ENCODE measurements at places on chromosomes 16 and 17.

- no peak for DNase-seq
These were observed 18.3 kb upstream of the TOM1L1 start for GRCh38 chr17:54882371-54882770.

DNA sequence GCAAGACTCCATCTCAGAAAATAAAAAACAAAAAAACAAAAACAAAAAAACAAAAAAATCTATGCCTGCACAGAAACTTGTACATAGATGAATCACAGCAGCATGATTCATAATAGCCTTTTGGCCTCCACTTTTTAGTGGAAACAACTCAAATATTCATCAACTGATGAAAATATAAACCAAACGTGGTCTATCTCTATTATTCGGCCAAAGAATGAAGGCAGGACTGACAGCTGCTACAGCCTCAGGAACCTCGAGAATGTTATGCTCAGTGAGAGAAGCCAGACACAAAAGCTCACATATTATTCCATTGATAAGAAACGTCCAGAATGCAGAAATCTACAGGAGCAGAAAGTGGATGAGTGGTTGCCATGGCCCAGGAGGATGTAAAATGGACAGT lies 19.8 kb downstream of the PPL start:
- no peak for DNase-seq

- DNase-seq: no peak
These were observed 119.6 kb upstream of the CHMP6 start for GRCh38 chr17:80872001-80872500.

DNA sequence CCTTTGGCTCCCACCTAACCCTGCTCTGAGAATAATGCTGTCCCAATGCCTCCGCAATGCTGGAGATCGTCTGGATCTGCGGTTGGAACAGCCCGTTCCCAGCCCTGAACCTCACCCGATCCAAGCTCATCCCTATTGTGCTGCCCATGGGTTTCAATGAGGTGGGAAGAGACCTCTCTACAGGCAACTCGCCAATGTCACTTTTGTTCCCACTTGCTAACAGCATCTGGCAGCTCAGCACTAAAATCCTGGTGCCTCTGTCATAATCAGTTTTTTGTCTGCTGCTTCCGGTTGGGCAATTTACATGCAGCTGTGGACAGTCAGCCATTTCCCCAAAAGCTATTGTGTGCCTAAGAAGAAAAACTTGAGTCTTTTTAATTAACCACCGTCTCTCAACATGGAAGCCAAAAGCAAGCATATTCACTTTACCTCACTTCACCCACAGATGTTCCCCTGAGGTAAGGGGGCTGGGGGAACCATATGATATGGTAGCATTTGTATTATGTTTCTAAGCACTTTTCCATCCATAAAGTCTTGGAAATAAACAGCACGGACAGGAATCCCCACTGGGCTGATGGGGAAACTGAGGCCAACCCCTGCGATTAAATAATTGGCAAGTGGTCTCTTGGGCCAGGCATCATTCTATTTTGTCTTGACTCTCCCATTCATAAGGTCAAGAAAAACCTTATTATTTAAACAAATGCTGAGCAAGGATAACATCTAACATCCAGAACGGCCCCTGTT lies 159.2 kb upstream of the CDH5 start:
- no peak for DNase-seq

- no peak for DNase-seq
These were observed 29.7 kb downstream of the ZFPM1 start for GRCh38 chr16:88482630-88483391.

DNA sequence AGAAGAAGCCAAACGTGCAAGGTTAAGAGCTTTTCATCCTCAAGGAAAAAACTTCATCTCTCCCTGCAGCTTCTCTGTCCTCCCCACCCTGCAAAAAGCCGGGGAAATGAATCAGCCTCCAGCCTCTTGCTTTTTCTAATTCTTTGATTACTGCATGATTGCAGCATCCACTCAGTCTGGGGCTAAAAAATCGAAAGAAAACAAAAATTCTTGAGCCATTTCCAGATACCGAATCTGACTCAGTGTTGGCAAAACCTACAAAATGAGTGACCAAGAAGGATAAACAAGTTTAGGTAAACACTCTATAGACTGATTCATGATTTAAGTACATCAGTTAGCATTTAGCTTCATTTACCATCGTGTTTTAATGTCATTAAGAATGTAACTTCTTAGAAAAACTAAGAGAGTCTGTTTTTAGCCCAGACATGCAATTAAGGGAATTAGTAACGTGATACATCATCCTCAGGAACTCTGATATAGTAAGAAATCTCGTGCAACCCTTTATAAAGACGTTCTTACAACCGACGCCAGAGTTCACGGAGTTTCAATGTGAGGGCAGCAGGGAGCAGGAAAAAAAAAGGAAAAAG lies 287.3 kb upstream of the FOXF1 start:
- no peak for DNase-seq

- DNase-seq: no peak
These were observed at the start of gene PRAC1 for GRCh38 chr17:48722201-48722907. TSS of gene PRAC1 (minus strand) at chr17:48722518. CDS start at chr17:48722392, 126 bp downstream.

DNA sequence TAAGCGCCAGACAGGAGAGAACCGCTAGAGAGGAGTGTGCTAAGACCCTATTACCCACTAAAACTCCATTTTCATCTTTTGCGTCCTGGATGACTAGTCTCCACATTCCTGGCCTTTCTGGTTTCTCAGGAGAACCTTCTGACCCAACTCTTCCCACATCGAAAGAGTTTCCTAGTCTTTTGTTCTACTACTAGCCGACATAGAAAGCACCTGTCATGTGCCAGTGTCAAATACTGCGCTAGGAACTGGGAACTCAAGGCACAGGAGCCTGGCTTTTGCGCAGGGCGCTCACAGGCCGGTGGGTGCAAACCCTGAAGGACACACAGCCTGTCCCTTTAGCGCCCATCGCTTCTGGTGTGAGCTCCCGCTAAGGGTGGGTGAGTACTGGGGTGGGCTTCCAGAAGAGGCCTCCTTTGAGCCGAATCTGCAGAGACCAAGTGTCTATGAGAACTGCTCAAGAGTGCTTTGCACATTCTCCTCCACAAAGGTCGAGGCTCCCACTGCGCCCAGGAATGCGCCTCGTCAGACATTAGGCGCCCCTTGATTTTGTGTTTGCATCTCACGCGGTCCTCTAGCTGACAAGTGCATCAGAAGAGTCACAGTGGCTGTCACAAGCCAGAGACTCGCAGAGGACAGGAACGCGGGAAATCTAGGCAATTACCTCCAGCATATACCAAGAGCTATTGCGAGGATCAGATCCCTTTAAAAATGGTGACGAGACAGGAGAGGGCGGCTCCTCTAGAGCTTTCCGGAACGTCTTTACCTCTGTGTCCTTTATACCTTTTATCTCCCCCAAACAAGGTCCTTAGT lies 2.0 kb upstream of the PSMB3 start:
- DNase-seq: no peak

DNA sequence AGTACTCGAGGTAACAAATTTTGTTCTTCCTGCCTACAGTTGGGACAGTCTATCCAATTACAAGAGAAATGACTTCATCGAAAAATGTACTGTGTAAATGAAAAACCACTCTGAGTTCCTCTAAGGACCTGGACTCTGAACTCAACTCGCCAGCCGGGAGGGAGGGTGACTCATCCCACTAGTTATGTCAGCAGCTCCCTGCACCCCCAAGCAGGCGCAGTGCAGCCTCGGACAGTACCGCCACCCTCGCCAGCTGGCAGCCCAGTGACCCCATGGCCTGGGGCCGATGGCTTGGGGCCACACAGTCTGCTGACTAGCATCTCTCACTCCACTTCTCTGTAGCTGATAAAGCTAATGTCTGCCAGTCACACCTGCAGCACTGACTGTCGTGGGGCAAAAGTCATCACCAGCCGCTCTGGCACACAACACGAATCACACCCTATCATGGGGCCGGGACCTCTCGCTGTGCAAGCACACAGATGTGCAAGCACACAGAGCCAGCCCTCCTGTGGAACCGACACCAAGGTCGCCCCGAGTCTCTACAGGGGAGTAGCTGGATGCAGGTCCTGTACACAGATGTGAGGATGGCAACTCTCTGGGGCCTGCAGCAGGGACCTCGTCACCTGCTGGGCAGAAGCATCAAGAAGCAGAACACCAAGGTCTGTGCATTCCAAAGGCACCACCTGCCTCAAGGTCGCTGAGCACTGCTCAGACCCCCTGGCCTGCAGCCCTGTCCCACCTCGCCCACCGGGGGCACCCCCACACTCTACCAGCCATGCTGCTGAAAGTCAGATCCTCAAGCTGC lies 5.7 kb downstream of the CSNK1D start:
- DNase-seq: no peak

GRCh38 chr17:63741143-63741407 lies 524 bp downstream of the STRADA start:
- no peak for DNase-seq

DNA sequence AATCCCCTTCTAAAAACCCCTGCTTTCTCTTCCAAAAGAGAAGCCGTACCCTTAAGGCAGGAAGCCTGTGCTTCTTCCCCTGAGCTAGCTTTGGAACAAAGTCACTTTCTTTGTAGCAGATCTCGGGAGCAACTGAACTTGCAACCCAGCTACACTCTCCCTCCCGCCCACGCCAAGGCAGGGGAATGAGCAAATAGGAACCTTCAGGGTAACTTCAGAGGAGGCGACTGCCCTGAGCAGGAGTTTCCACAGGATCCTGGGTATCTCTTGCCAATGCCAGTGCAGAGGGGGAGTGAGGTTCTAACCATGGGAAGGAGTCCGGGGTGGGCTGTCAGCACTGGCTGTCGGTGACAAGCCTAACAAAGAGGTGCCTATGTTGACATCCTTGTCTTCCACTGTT lies 5.9 kb upstream of the PIRT start:
- DNase-seq: no peak

DNA sequence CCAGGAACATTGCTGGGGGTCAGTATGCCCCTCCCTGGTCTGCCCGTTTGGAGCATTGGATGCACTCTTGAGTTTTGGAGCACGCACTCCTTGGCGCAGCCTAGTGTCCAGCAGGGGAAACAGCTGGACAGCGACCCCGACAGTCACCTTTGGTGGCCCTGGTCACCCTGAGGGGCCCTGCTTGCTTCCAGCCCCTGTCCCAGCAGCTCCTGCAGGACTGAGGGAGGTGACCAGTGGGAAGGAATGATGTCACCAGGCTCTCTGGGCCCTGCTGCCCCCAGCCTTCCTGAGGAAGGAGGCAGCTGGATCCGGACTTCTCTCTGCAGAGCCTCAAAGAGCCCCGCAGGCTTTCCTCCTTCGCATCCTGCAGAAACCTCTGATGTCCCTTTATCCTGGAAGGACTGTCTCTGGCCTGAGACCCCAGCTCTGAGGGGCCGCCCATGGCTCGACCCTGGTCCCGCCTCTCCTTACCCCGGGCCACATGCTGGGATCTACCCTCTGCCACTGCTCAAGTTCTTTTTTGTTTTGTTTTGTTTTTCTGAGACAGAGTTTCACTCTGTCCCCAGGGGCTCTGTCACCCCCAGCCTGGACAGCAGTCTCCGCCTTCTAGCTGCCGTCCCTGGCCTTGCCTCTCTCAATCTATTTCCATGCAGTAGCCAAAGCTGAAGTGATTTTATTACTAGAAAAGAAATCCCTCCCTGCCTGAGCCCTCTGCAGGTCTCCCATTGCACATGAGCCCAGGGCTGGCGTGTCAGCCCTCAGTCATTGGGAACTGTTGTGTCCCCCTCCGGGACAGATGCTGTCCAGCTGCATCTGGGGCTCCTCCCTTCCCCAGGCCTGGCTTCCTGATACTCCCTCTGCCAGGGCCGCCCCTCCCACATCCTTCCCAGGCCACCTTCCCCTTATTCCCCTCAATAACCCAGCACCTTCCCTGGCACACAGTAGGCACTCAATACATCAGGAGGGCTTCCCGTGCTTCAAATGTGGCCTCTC lies 11.6 kb downstream of the ZSCAN10 start:
- no peak for DNase-seq

DNA sequence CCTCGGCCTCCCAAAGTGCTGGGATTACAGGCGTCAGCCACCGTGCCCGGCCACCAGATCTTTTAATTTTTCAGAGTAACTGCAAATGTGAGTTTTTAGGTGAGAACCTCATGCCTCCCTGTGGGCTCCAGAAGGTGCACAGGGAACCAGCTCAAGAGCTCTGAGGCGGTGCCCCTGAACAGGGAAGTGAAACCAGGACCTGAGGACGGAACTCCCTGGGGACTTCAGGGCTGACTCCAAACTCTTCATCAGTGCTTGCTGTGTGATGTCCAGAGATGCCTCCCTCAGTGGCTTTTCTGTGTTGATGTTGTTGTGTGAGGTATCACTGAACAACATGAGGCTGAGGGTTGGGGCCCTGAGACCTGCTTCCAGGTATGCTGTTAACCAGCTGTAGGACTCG lies 23.8 kb downstream of the SLC12A3 start:
- DNase-seq: no peak

GRCh38 chr17:77610972-77611521 lies 347.5 kb upstream of the TNRC6C start:
- DNase-seq: no peak

DNA sequence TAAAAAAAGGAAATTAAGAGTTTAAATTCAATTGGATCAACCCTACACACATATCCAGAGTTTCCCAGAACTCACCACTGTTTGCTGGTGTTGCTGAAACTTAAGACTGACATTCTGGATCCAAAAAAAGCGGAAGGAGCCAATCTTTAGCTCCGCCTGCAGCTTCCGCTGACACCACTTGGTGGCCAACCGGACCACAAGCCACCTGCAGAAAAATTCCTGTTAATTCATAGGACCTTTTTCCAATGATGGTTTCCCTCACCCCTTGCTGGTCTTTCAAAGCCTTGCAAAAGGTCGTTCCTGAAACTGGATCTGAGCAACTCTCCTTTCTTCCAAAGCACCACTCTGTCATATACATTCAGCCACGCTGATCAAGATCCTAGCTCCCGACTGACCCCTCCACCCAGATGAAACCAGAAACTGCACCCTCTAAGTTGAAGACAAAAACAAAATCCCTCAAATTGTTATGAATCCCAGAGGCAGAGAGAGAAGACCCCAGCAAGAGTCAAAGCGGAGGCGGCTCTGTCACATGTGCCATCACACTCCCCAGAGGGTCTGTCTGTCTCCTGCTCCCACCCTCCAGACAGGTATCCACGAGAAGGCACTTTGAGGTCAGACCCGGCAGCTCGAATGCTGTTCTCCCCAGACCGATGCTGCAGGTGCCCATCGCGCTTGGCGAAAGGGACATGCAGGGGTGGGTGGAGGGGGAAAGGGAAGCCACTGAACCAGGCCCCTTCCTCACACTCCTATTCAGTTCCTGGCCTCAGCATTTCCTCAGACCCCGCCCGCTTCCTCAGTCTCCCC lies 773 bp downstream of the BLTP2 start:
- no peak for DNase-seq

DNA sequence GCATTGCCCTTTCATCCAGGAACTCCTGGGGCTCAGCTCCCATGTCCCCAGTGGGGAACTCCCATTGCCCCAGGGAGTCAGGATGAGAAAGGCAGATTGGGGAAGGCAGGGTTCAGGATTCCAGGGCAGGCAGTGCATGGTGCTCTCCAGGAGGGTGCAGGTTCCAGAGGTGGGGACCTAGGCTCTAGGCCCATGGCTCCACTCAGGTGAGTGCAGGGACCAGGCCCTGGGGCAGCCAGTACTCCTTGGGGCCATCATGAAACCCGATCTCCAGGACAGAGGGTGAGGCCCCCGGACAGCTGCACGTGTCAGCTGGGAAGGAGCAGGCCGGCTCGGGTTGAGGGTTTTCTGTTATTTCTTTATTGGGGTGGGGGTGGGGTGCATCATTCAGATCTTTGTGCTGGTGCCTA lies 1.3 kb upstream of the MTSS2 start:
- no peak for DNase-seq

GRCh38 chr17:6498356-6498755 lies 54.1 kb downstream of the PIMREG start:
- no peak for DNase-seq

- DNase-seq: no peak
These were observed 13.2 kb upstream of the NUP93 start for GRCh38 chr16:56716761-56717160.

- no peak for DNase-seq
These were observed 109.0 kb upstream of the FAM20A start for GRCh38 chr17:68710035-68710780.

GRCh38 chr16:53812914-53813313 lies 109.0 kb downstream of the FTO start:
- no peak for DNase-seq

Data from NCI-H1417 treated with DMSO at 0.1 percent for 48 hours (cell line).